ENCODE measurements at places on chromosomes 2 and 18. TPM values are rescaled to one million over a fixed set of nuclear protein-coding genes. Genes with fewer than 3 reads are reported as not detected.
A peak's percentile ranks its signal among the peaks of the same experiment; 100 is the strongest.

DNA sequence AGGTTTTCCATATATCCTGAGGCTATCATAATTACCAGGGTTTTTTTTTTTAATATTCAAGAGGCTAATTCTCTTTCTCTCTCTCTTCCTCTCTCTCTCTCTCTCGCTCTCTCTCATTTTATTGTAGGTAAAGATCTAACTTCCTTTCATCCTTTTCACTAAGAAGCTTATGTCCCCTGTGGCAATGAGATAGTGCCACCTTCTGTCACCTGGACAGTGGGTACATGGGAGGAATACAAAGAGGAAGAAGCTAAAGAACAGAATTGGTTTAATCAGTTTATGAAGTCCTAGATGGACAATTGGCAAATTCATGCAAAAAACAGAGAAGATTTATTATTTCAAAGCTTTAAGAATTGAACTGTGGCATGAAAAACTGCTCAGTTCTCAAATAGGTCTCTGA lies 1582.3 kb upstream of the TMEFF2 start:
- no peak for DNase-seq

- DNase-seq, result no peak
Observed at GRCh38 chr2:241811201-241811951, 2.4 kb downstream of the NEU4 start.

DNA sequence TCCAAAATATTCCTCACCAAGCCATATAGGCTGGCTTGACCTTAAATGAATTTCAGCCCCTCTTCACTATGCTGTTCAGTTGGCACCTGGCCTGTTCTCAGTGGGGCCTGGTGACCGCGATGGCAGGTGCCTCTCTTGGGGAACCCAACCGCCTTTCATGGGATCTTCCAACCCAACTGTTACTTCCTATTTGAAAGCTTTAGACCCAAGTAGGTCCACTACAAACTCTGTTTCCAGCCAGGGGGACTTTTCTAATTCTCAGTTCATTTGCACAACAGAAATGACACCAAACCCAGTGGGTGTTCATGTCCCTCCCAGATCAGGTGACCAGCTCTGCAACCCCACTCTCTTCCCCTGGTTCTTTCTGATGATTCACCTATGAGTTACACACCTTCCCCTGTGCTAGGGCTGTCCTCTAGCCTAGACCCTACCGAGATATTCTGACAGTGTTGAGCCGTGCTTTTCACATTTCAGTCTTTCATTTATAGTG lies 35.6 kb upstream of the NDUFV2 start:
- no peak for DNase-seq

GRCh38 chr2:178404368-178404767 lies 46.6 kb downstream of the PRKRA start:
- peak; percentile 81 for DNase-seq

DNA sequence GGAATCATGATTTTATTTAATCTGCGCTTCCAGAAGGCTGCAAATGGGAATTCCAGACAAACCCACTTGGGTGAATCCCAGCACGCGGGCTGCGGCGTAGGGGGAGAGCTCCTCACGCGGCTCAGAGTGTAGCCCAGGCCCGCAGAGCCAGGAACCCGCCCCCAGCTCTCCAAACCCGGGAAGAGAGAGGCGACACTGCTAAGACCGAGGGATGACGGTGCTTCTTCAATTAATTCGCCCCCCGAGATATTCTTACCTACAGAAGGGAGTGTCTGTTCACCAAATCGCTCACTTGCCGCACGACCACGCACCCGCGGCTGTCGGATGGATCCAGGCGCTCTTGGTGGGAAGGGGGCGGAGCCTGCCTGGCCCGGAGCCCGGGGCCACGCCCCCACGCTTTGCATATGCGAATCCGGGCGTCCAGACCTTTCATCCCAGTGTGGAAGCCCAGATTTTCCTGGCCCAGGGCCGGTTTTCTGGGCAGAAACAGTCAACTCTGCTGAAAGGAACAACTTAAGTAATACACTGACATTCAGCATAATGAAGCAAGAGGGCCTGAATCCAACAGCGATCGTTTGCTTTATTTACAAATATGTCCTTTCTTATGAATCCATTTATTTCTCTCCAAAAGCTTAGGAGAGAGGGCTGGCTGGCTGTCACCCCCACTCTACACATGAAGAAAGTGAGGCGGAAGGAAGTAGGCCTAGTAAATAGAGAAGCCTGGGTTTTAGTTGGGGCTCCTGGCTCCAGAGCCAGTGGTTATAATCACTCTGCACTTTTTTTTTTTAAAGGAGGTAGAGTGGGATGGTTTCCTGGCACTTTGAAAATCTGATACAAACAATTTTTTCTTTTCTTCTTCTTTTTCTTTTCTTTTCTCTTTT lies at the start of gene SLC19A3:
SLC19A3 (minus strand) TSS at position 342 of the 881 bp plus-strand sequence. CDS start 15,710 bp downstream, outside the sequence.
- DNase-seq, result no peak

GRCh38 chr2:63081404-63081803 lies 30.8 kb downstream of the OTX1 start:
- DNase-seq, result no peak

- no peak for DNase-seq
Observed at GRCh38 chr2:15832030-15832709, 108.2 kb upstream of the MYCN start.

GRCh38 chr18:36424741-36425142 lies 127.2 kb downstream of the FHOD3 start:
- DNase-seq, result no peak

- DNase-seq, result no peak
Observed at GRCh38 chr2:99772591-99773331, 282.9 kb upstream of the REV1 start.

DNA sequence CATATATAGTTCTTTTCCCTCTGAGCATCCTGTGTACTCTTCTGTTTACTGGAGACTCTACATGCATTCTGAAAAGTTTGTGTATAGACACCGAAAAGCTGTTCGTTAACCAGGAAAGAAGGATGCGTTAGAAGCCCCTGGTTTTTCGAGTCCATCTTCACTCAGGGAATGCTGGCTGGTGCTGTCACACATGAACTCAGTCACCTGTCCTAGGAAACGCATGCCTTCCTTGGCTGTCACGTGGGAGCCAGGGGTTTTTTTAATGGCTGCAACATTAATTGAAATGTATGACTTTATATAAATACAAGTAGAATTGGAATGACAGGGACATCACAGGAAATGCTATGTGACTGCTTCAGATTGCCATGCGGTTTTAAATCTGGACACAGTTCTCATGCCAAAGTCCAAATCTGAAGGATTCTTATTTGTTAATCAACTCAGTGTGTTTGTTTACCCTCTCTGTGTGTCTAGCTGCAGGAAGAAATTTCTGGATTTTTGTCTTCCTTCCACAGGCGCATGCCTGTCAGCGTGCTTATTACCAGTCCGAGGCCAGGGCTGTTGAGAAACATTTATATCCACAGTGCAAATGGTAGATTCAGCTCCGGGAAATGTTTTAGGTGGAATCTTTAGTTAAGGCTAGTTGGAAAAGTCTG lies 2.6 kb downstream of the RAMP1 start:
- no peak for DNase-seq

- no peak for DNase-seq
Observed at GRCh38 chr2:66456183-66457041, 21.5 kb downstream of the MEIS1 start.

- DNase-seq, result no peak
Observed at GRCh38 chr2:221753401-221753800, 181.3 kb upstream of the EPHA4 start.

DNA sequence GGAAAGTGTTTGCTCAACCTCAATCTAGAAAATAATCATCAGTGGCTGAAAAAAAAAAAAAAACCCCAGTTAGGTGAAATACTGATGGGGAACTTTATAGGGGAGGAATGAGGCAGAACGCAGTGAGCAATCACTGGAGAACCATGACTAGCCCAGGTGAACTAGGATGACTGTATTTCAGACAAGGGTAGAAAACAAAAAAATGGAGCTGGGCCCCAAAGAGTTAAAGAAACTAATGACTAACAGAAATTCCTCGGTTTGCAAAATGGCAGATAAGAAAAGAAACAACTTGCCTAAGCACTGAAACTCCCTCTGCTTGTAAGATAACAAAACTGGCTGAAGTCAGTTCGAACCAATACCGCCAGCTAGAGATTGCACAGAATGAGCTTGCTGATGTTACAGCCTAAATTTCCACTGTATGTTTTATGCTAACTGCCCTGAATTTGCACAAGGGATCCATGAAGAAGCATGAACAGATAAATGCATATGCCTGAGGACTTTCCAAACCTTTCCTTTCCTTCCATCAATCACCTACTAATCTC lies 245.9 kb downstream of the METTL4 start:
- no peak for DNase-seq

DNA sequence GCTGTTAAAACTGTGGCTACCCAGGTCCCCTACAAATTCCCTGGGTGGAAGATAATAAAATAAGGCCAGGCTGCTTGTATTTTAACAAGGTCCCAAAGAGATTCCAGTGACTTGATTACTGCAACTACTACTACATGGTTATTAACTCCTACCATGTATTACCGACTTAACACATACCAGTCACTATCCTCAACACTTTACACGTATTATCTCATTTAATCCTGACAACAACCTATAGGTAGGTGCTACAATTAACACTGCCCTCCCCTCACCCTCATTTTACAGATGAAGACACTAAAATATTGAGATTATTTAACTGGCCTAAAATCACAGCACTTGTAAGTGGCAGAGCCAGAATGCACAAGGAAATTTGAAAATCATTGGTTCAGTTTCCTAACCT lies 5.4 kb downstream of the CLASP1 start:
- no peak for DNase-seq

GRCh38 chr2:203533676-203534591 lies 1.2 kb downstream of the RAPH1 start:
- peak; percentile 40 for DNase-seq

GRCh38 chr2:227713291-227713690 lies 4.5 kb downstream of the SLC19A3 start:
- DNase-seq, result no peak

- DNase-seq, result no peak
Observed at GRCh38 chr2:174608866-174609214, 11.2 kb upstream of the WIPF1 start.

DSG4 gene
- polyA plus RNA-seq, result not detected

IL36G gene
- polyA plus RNA-seq, result not detected

LYPD6 gene
- not detected for polyA plus RNA-seq

SP9 gene
- polyA plus RNA-seq, result not detected

DCDC2C gene
- polyA plus RNA-seq, result not detected

HOXD9 gene
- polyA plus RNA-seq, result not detected

HOXD3 gene
- polyA plus RNA-seq, result not detected

ACAA2 gene
- polyA plus RNA-seq, result 68.7 TPM

Measured in CD4-positive, CD25-positive, alpha-beta regulatory T cell (primary cell).